ENCODE measurements at places on chromosomes 3 and 15. TPM values are rescaled to one million over a fixed set of nuclear protein-coding genes. Genes with fewer than 3 reads are reported as not detected.

Gene GOLGA8K
- not detected for total RNA-seq

Gene ATG7
- 36.7 TPM for total RNA-seq

Gene STARD5
- total RNA-seq, result 7.7 TPM

Gene FANCD2OS
- total RNA-seq, result not detected

Gene RTP1
- total RNA-seq, result 5.9 TPM

Gene MEF2A
- 46.1 TPM for total RNA-seq

Gene FGF7
- 0.03 TPM for total RNA-seq

Gene HRG
- not detected for total RNA-seq

Gene SCAMP5
- total RNA-seq, result 43.3 TPM

Gene CHST13
- total RNA-seq, result 8.4 TPM

Gene SKOR1
- 0.17 TPM for total RNA-seq

Gene PRRT3
- total RNA-seq, result 6.9 TPM

Gene GP5
- 0.12 TPM for total RNA-seq

Gene ARL6IP5
- 35.5 TPM for total RNA-seq

Gene FAM81A
- total RNA-seq, result 4.1 TPM
